CD4-positive, alpha-beta T cell treated with Interleukin-21 for 1 hour (primary cell): ENCODE measurements at places on chromosomes 2 and 18.

DNA sequence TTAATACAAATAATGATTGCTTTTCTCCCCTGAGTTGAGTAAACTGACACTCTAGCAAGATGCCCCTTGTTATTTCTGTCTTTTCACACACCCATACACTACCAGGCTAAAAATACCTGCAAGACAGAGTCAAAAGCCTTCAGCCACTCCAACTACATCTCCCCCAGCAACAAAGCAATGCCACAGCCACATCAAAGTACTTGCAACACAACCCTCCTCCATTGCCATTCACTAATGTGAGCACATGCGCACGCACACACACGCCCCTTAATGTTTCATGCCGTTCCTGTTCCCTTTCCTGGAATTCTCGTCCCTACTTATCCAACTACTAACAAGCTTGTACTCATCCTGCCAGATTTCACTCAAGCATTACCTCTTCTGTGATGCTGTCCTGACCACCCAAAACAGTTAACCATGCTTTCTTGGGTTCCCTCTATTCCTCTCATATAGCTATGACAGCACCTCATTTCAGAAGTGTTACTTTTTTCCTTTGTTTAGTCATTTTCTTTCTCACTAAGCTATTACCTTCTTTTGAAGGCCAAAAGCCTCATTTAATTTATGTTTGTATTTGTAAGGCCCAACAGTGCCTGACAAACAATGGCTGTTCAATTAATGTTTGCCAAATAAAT lies 29.6 kb downstream of the SLC25A12 start:
- no peak for DNase-seq

DNA sequence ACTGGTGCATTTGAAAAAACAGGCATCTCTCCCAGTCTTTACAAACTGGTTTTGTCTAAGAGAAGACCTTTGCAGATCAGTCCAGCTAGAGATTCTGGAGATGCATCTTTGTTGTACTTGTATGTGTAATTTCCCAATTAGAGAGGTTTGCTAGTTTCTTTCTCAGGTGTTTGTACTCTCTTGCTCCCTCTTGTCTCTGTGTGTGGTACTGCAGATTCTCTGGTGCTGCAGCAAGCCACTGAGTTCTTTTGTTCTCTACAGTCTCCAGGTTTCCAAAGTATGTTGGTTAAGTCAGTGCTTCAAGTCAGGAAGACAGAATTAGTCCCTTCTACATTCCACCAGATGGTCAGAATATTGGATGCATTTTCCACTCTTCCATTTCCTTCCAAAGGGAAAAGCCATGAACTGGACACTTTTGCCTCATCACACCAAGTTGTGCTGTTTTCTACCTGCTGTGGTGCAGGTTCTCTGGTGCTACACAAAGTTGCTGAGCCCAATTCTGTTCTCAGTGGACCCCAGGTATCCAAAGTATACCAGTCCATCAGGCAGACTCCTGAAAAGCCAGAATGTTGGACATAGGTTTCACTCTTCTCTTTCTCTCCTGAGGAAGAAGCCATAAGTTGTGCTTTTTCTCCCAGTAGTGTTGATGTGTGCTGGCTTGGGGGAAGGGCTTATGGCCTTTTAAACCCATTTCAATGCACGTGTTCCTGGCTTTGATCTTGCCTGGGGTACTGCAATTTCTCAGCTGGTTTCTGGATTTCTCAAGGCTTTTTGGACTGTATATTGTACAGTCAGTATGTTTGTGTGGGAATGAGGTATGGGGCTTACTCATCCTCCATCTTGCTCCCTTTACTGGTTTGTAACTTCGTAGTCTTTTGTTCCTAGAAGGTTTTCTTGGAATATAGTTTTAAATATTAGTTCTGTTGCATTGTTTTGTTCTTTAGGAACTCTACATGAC lies 29.8 kb downstream of the EPC2 start:
- peak; percentile 59 for DNase-seq

DNA sequence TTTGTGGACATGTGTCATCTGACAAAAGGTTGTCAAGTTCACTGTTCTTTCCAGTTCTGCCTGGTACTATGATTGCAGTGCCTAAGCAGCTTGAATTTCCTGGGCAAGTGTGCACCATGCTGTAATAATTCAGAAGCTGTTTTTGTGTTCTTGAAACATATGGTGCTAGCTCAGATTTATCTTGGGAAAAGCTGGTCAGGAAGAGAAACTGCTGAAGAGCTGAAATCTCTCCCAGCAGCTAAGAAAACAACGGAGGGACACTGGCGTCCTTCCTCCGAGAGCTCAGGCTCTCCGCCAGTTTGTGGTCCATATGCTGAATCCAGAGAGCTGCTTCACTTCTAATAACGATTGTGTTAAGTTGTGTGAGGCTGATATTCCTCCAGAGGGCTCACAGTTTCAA lies 642.0 kb downstream of the DPP10 start:
- no peak for DNase-seq

DNA sequence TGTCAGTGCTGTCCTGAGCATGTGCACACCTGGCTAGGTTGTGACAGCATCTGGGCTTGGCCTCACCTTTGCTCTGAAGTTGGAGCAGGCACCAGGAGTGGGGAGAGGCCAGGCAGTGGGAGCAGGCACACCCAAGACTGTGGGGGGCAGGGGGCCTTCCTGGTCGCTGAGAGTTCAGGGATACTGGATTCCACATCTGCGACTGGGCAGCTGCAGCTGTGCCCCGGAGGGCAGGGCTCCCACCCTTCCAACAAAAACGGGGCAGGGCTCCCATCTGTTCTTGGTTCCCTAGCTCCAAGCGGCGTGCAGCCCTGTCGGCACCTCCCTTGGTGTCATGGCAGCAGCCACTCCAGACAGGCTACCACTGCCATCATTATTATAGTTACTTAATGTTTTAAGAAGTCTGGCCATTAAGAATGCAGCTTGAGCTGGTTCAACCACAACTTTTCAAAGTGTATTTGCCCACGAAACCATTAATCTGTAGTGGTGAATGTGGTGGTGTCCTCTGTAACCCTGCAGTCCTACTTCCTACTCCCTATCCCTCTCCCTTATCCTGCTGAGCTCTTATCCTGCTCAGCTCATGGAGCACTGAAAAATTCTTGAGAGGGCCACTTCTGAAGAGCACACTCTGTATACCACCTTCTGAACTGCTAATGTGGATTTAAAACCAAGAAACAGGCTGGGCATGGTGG lies 48.0 kb upstream of the RAB1A start:
- DNase-seq, result no peak

DNA sequence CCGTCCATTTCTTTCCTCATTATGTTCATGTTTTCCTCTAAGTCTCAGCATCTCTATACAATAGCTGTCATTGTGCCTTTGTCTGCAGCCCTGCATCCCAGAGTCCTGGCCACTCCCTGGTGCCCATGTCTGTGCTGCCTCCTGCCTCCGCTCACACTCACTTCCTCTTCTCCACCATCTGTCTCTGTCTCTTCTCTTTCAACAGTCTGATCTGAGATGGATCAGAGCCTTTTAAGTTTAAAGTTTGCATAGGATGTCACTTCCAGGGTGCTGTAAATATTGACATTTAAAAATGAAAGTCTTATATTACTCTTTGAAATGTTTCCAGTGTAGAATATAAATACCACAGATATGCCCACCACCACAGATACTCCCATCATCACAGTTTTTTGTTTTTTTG lies 42.7 kb downstream of the UBE2F start:
- no peak for DNase-seq

DNA sequence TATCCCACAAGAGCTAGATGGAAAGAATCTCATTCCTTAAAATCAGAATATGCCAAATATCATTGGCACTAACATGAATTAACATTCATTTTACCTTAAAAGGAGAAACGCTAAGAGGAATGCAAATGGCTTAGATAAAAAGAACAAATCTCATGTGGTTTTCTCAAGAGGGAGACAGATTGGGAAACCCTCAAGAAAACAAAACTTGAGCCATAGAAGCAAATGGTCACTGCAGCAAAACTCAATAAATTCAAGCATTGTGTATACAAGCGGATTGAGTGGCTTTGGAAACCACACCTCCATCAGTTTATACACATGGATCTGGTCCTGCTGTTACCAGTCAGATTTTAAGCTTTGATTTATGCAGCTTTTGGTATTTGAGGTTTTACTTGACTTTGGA lies 1331.8 kb upstream of the ZEB2 start:
- no peak for DNase-seq

GRCh38 chr2:28439763-28440162 lies 47.1 kb downstream of the FOSL2 start:
- no peak for DNase-seq

- peak; percentile 57 for DNase-seq
Measured at GRCh38 chr2:206693399-206694137, 24.6 kb downstream of the DYTN start.

DNA sequence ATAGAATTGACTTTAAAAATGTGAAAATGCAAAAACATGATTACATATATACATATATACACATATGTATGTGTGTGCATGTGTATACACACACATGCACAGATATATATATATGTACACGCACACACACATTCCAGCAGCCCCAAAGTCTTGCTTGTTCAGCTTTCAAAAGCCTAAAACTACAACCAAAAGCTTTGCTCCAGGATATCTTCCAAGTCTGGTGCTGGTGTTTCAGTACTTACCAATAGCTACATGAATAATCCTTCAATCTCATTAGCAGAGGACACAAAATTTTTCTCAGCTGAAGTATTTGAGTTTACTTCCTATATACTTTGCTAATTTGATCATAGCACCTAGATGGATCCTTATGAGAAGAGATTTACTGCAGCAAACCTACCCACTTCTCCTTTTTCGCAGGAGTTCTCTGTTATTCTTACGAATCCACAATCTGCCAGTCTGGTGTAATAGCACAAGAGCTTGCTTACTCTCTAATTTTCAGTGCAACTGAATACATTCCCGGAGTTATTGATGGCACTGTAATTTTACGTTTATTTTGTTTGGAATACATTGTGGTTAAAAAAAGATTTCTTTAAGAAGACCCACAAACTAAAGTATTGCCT lies 553.3 kb downstream of the ARHGAP15 start:
- DNase-seq, result no peak

DNA sequence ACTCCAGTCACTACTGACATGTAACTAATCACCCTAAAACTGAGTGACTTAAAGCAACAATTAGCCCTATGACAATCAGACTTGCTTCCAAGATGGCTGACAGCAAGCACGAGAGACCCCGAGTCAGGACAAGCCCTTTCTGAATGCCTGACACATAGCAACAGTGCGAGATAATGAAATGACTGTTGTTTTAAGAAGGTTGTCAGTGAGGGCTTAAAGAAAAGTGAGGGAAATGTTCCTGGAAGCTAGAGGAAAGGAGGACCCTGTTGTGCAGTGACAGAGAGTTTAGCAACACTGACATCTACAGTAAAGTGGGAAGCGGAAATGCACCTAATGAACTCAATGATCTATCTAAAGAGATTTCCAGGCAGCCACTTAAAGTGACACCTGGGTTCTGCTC lies 163.1 kb downstream of the STK39 start:
- no peak for DNase-seq

DNA sequence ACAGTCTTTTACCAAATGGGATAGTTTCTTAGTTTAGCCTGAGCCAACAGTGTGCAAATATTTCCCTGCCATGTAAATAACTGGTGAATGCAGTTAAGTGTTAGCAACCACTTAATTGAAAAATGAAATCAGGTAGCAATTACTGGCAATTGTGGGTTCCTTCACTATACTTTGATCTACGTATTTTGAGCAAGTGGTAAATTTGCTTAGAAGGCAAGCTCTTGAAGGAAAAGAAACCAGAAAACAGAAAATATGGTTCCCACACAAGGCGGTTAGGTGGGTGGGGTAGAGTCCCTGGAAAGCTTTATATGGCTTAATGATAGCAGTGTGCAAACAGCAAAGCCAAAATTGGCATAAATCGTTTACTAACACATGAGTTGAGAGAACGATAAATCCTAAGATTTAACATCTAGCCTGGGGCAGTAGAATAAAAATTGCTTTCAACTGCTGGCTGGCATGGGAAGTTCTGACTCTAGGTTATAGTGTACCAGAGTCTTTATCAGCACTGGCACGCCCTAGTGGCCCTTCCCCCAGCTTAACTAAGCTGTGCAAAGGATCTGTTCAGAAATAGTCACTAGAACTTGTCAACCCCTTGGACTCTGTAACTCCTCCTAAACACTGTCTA lies 17.0 kb downstream of the SLC9A2 start:
- DNase-seq, result no peak

- no peak for DNase-seq
Measured at GRCh38 chr2:209771474-209772289, at the start of gene UNC80. TSS of gene UNC80 (plus strand) at chr2:209771832. CDS start at chr2:209772073, 241 bp downstream.

DNA sequence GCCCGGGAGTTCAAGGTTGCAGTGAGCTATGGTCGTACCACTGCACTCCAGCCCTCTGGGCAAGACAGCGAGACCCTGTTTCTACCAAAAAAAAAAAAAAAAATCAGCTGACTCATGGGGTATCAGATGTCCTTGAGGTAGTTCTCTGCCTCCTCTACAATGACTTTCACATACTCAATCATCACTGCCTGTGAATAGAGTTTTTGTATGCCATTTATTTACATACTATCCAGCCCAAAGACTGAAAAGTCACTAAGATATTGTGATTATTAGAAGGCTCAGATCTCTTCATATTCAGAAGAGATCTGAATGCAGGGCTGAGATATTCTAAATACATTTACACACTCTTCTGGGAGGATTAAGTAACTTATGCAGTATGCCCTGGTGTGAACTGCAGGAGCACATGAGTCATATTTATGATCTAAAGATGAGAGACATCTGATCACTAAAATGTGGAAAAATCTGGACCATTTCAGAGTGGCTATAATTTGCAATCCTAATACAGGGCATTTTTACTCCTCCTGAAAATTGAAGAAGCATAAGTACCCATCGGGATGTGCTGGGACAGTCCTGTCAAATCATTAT lies 38.9 kb downstream of the KLF7 start:
- DNase-seq, result no peak

- DNase-seq, result no peak
Measured at GRCh38 chr2:2184549-2185249, 146.4 kb downstream of the MYT1L start.

DNA sequence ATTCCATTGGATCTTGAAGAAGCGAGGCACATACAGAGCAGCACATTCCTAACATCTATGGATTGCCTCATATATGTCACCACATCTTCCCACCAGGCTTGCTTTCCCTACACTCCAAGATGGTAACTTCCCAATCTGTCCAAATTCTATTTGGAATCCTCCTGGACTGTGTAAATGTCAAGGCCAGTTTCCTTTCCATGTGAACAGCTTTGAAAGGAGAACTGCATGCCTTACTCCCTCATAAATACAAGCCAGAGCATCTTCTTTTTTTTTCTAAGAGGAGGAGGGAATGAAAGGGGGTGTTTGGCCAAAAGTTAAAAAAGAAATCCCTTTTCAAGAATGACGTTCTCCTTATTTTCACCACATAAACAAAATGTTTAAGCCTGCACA lies 103.8 kb upstream of the OSR1 start:
- DNase-seq, result no peak
